Effector memory CD8-positive, alpha-beta T cell (primary cell): ENCODE measurements at places on chromosomes 4 and X.

GRCh38 chr4:5399790-5400421 is 308.5 kb downstream of the EVC2 start:
- DNase-seq: no peak

GRCh38 chrX:80917919-80918318 is 108.2 kb upstream of the BRWD3 start:
- no peak for DNase-seq

- DNase-seq: no peak
Measured at GRCh38 chrX:42117318-42117717, 194.0 kb upstream of the CASK start.

DNA sequence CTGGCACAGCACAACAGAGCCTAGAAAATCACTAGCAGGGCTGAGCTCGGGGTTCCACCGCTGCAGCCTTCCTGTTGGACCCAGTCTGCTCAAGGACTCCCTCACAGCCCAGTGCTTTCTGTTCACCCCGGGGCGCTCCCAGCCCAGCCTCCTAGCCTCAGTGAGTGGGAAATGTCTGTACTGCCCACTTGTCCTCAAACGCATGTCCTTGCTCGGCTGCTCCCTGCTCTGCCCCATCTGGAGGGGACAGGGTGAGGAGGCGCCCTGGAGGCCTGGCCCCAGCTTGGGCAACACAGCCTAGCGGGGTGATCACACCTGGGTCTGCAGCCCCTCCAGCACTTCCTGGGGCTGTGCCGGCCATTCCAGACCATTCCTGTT is 11.9 kb upstream of the CCNQ start:
- DNase-seq: no peak

DNA sequence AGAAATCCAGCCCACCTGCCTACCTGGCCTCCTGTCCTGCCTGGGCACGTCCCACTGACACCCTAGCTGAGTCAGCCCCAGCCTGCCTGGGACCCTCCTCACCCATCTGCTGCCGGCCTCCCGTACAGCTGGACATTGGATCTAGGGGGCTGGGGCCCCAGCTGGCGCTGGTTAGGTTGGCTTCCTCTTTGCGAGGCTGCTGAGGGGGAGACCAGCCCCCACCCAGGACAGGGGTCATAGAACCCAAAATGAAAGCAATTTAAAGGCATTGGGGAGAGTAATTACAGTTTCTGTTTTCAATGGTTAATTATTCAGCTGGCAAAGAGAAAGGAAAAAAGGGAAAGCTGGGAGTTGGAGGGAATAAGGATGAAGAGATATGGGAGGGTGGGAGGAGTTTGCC is 15.8 kb downstream of the EFNB1 start:
- DNase-seq: no peak

- DNase-seq: no peak
Measured at GRCh38 chrX:6223516-6223915, 5.2 kb downstream of the NLGN4X start.

GRCh38 chr4:94595880-94596483 is 144.2 kb downstream of the PDLIM5 start:
- no peak for DNase-seq

DNA sequence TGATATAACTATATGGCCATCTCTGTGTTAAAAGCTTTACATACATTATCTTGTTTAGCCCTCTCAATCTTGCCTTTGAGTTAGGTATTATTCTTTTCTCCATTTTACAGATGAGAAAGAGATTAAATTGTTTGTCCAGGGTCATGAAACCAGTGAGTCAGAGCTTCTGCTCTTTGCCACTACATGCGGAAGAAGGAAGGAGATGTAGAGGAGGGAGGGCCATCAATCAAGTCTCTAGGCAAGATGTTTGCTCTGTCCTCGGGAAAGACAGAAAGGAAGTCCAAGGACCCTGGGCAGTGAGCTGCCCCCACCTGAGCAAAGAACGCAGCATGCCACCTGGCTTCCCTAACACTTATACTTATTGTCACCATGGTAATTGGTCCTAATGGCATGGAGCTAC is 133.7 kb upstream of the IL1RAPL2 start:
- DNase-seq: no peak

GRCh38 chr4:186823989-186824388 is 100.3 kb upstream of the FAT1 start:
- DNase-seq: no peak
